ENCODE measurements at places on chromosomes 1 and 21.

GRCh38 chr1:193685986-193686385 lies 499.6 kb upstream of the B3GALT2 start:
- DNase-seq, result no peak

DNA sequence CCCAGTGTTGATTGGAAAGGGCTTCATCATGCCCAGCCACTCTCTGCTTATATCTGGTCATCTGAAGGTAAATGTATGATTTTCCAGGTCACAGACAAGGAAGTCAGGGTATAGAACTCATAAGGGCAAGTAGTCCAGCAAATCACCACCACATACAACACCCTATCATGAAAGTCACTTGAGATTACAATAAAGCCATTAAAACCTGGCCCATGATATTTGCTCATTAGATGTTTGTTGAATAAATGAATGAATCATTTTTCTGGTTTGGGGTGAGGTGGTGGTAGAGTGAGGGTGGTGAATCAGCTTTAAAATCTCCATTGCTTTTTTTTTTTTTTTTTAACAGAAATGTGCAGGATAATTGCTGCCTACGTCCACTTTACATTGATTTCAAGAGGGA lies 91.9 kb downstream of the TGFB2 start:
- DNase-seq, result no peak

DNA sequence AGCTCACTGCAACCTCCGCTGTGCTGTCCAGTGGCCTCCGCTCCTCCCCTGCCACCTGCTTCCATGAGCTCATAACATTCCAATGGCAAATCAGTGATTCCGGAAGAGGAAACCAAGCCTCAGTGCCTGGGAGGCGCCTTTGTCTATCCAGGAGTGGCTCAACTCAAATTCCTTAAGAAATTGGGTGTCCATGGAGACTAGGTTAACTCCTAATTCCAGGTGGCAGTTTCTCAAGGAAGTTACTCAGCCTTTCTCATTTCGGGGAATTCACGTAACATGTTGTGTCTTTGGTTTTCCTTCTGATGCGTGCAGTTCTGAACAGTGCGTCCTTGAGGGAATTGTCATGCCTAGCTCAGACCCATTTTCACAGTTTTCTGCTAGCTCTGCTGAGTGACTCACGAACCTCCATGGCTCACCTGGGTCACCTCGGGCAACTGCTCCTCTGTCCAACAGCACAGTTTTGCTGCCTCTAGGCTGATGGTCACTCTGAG lies 89.9 kb upstream of the DSCAM start:
- no peak for DNase-seq

GRCh38 chr1:240701412-240701811 lies 89.5 kb upstream of the GREM2 start:
- DNase-seq, result peak; percentile 49

DNA sequence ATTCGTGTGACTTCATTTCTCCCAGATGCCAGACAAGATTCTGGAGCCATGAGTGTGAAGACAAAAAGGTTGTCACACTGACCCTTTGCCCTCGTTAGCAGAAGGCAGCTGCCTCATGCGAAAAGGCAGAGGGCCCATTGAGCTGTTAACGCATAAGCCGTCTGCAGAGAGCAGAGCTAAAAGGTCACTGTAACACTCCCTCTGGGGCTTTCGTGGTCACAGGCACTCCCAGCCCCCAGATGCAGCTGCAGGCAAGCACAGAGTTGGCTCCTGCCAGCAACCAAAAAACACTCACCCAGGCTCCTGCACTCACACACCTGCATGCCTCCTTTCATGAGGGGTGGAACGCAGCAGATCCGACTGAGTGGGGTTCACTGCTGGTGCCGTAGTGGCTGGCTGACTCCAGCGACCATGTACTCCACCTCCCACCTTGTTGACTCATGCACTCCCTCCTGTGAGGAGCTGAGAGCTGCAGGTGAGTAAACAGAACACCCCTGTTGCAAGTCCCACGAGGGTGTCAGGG lies 287.5 kb downstream of the SMYD3 start:
- no peak for DNase-seq

DNA sequence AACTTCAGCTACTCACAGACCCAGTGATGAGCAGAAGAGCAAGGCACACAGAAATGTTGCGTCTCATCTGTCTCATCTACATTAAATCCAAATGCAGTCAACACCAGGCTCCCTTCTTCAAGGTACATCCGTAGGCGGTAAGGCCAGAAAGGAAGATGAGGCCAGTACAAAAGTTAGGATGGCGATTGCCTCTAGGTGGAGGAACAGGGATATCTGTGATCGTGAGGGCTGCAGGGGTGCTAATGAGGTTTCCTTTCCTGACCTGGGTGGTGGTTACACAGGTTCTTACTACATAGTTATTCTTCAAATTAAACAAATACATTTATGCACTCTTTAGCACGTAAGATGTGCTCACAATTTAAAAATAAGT lies 1.4 kb upstream of the MYBPH start:
- no peak for DNase-seq

- DNase-seq, result no peak
These were observed 424.5 kb upstream of the DAB1 start for GRCh38 chr1:57848406-57848805.

DNA sequence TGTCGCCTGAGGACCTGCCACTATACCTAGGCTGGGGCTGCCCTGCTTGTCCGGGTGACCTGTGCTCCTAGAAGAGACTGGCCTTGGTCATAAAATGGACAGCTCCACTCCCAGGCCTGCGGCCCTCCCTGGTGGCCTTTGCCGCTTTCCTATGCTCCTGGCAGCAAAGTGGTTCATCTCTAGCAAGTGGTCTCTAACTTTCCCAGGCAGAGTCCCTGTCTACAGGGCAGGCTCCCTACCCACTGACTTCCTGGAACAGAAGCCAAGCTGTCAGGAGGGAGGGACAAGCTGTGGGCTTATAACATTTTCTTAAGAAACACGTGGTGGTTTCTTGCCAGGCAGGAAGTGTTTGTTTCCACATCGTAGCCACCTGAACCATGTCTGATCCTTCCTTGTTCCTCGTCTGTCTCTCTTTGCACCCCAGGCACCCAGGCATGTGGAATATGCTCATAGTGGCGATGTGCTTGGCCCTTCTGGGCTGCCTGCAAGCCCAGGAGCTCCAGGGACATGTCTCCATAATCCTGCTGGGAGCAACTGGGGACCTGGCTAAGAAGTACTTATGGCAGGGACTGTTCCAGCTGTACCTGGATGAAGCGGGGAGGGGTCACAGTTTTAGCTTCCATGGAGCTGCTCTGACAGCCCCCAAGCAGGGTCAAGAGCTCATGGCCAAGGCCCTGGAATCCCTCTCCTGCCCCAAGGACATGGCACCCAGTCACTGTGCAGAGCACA lies 10.1 kb downstream of the H6PD start:
- no peak for DNase-seq

DNA sequence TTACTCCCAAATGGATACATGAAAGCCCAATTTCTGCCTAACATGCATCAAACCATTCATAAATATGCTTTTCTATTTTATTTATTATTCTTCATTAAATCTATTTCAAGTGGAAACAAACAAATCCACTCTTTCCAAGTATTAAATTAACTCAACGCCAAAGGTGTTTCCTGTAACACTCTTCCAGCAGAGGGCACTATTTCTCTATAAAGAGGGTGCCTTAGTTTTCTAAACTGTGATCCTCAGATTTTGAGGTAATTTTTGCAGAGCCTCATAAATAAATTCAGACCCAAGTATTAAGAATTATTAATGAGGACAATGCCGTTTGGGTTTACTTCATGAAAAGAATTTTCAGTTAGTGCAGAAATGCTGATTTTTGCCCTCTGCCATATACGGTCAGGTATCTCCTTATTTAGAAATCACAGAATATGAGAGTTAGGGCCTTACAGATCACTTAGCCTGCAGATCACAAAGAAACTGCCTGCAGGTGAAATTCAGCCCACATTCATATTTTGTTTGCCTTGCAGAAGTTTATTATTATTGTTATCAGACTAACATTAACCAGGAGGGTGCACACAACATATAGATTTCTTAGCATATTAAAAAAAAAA lies 40.1 kb upstream of the MYSM1 start:
- DNase-seq, result no peak

- no peak for DNase-seq
These were observed 734 bp downstream of the PTPN22 start for GRCh38 chr1:113870778-113871177.

DNA sequence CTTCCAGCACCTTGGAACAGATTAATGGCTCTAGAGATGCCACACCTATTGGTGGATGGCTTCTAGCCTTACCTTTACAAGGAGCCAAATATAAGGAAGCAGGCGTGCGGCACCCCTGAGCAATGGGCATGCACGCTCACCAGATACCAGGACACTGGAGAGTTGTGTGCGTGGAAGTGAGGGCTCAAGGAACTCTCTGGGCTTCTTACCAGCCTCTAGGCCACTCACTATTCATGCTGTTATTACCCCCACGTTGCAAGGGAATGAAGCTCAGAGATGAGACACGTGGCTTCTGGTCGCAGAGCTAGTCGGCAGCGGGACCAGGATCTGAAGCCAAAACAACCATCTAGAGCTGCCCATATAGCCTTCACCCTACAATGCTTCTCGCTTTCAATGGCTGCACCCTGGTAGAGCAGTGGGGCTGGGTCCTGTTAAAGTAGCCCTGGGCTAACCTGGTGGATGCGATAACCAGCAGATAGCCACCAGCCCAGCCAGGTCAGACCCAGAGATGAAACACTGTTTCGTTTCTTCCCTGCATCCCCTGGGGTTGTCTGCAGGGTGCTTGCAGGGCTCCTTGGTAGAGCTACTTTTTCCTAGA lies 396.4 kb upstream of the VAMP3 start:
- DNase-seq, result no peak

- no peak for DNase-seq
These were observed 372.5 kb upstream of the ST6GALNAC5 start for GRCh38 chr1:76494807-76495206.

Measured in HS-27A (cell line).